Right atrium auricular region (tissue), 2 donors: ENCODE measurements at places on chromosomes 5 and 9. TPM values are rescaled to one million over a fixed set of nuclear protein-coding genes. Genes with fewer than 3 reads are reported as not detected.

- DNase-seq = no peak
- H3K27ac ChIP-seq = no peak overlapping the region
- no peaks in the 10 kb centered on the region for H3K4me1 ChIP-seq
- no peaks in the 10 kb centered on the region for H3K36me3 ChIP-seq
- H3K27me3 ChIP-seq = no peaks in the 10 kb centered on the region
These were observed 53.7 kb downstream of the ZNF622 start for GRCh38 chr5:16411741-16412455.

- H3K4me1 ChIP-seq = no peaks in the 10 kb centered on the region
- no peak for DNase-seq
- no peaks in the 10 kb centered on the region for H3K36me3 ChIP-seq
These were observed 708.1 kb upstream of the RGMB start for GRCh38 chr5:98065261-98065909.

GRCh38 chr5:126443374-126443851, 20.2 kb downstream of the GRAMD2B start:
- H3K4me1 ChIP-seq = peaks cover 4% of the 10 kb centered on the region
- H3K27ac ChIP-seq = no peak overlapping the region
- H3K36me3 ChIP-seq = peaks cover 3% of the 10 kb centered on the region
- DNase-seq = no peak

COL27A1 gene
- total RNA-seq = 1.5 TPM

DNA sequence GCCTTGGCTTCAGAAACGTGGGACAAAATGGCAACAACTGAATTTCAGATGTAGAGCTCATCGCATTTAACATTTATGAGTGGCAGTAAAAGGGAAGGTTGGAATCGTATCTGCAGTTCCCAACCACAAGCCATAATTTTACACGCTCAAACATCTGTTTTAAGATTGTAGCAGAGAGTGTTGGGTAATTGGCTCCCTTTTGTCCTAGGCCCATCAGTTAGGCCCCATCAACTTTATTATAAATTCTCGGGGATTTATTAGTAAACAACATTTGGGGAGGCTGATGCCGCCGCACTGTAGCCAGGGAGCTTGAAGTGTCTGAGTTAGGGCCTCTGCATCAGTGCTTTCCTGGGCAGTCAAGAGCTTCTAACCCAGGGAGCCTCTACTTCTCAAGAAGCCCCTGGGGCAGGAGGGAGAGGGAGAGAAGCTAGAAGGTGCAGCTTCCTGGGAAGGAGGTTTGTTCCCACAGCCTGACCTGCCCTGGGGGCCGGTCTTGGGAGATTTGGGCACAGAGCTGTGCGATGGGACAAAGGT, 66.2 kb downstream of the HSPA4 start:
- no peaks in the 10 kb centered on the region for H3K27me3 ChIP-seq
- H3K4me1 ChIP-seq = no peaks in the 10 kb centered on the region
- no peak overlapping the region for H3K4me3 ChIP-seq
- peak; percentile 38 for DNase-seq
- H3K27ac ChIP-seq = no peak overlapping the region
- no peaks in the 10 kb centered on the region for H3K36me3 ChIP-seq

DNA sequence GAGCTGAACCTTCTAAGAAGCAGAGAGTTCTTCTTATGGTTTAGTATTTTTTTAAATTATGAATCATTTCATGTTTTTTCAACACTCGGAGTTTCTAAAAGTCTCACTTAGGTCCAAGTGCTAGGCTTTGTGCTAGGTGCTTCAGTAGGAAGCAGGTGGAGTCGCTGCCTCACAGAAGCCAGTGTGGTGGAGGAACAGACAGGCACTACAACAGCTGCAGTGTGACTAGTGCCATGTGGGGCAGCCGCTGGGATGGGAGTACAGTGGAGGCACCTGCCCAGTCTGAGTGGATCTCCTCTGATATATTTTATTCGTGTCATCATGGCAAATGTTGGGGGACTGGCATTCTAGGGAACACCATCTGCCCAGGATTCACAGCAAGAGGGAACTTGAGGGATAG, 15.3 kb downstream of the PCDHGC5 start:
- no peak overlapping the region for H3K4me3 ChIP-seq
- no peaks in the 10 kb centered on the region for H3K4me1 ChIP-seq
- H3K36me3 ChIP-seq = peaks cover 26% of the 10 kb centered on the region
- DNase-seq = no peak

UCK1 gene
- total RNA-seq = 21.2 TPM

ZNG1F gene
- 1.2 TPM for total RNA-seq

PCDHGA1 gene
- 2.0 TPM for total RNA-seq

C1QTNF2 gene
- 2.2 TPM for total RNA-seq

PPIC gene
- total RNA-seq = 55.0 TPM

LPAR1 gene
- total RNA-seq = 20.2 TPM

SCGB3A2 gene
- not detected for total RNA-seq

STK10 gene
- total RNA-seq = 10.8 TPM

DNA sequence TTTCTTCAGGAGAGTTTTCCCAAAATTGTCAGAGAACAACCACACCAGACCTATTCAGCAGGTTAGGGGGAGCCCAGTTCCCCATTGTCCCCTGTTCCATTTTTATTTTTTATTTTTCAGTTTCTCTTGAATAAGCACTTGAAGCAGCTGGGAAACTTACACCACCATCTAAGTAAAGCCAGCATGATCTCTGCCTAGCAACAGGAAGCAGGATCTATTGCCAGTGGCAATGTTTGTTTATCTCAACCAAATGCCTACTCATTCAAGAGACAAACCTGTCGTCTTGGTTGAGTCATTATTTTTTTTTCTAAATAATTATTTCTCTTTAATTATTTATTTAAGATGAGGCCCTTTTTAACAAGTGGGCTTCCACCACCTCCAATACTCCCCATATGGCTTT, 379.3 kb downstream of the PLK2 start:
- no peaks in the 10 kb centered on the region for H3K36me3 ChIP-seq
- peaks cover 16% of the 10 kb centered on the region for H3K4me1 ChIP-seq

DNA sequence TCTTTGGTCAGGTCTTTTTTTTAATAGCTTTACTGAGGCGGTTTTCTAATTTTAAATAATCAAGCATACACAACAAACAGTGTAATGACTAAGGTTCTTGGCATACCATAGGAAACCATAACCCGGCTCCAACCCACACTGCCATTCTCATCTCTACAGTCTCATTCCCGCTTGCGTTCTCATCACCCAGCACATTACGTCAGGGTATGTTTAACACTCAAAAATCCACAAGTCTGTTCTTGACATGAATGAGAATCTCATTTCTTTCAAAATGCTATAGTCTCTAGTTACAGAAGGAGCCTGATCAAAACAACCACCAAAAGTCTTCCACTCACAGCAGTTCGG, 505 bp downstream of the C5orf34 start:
- no peaks in the 10 kb centered on the region for H3K4me1 ChIP-seq
- no peak for DNase-seq
- H3K27ac ChIP-seq = peak overlapping the region; percentile 84
- no peaks in the 10 kb centered on the region for H3K27me3 ChIP-seq

DNA sequence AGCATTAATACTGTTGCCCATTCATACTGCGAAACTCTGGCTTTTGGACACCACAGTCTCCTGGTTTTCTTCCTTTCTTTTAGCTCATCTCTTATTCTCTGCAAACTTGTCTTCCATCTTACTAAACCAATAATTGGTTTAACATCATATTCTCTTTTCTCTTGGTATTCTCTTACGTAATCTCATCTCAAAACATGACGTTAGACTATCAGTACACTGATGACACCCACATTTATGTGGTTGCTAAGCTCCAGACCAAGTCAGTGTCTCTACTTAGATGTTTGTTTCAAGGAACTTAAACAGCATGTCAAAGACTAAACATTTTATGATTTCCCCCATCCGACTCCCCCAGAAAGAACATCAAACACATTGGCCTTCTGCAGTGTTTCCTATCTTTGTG, 2.1 kb downstream of the PRRC1 start:
- no peak overlapping the region for H3K27ac ChIP-seq
- H3K4me1 ChIP-seq = peaks cover 21% of the 10 kb centered on the region
- peaks cover 14% of the 10 kb centered on the region for H3K36me3 ChIP-seq
- no peaks in the 10 kb centered on the region for H3K27me3 ChIP-seq
- H3K4me3 ChIP-seq = no peak overlapping the region

TAS2R1 gene
- not detected for total RNA-seq

DNA sequence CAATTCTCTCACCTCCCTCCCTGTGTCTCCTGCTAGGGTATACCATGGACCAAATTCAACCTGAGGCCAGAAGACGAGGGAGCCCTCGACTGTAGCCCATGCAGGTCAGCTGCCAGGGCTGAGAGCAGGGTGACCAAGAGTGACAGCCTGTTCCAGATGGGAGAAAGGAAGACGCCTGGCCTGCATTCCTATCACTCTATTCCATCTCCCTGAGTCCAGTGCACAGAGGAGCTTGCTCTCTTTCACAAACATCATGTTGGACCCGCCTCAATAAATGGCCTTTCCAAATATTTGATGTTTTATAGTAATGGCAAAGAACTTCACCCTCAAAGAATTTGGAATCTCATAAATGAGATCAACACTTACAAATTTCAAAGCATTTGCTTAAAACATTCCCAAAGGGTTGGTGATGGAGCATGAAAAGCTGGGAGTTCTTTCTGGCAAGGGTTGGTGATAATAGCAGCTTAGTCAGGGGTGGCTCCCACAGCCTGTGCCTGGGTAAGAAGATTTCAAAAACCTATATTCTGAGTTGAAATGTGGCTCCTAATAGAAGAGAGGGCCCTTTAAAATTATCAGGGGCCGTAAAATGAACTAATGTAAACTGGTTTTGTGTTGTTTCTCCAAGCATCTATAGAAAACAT, 393.1 kb downstream of the EFNA5 start:
- H3K4me3 ChIP-seq = no peak overlapping the region
- H3K4me1 ChIP-seq = no peaks in the 10 kb centered on the region
- H3K27me3 ChIP-seq = no peaks in the 10 kb centered on the region
- DNase-seq = no peak

- H3K27me3 ChIP-seq = no peaks in the 10 kb centered on the region
- no peaks in the 10 kb centered on the region for H3K4me1 ChIP-seq
- DNase-seq = no peak
- H3K36me3 ChIP-seq = no peaks in the 10 kb centered on the region
These were observed 209.8 kb upstream of the ZNF462 start for GRCh38 chr9:106653213-106653612.

DNA sequence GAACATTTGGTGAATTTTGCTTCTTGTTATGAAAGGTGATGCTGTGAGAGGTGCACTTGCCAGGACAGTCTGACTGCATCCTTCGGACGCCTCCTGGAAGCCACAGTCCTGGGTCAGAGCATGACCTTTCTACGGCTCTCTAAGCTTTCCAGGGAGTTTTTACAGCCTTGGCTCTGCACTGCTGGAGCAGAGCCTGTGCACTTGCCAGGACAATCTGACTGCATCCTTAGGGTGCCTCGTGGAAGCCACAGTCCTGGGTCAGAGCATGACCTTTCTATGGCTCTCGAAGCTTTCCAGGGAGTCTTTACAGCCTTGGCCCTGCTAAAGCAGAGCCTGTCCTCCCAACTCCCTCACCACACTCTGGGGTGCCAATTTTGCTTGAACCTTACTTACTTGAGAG, 49.6 kb downstream of the CCDC180 start:
- no peak overlapping the region for H3K27ac ChIP-seq
- no peak overlapping the region for H3K4me3 ChIP-seq
- DNase-seq = no peak
- no peaks in the 10 kb centered on the region for H3K4me1 ChIP-seq
- H3K36me3 ChIP-seq = peaks cover 9% of the 10 kb centered on the region

GRCh38 chr5:177357146-177357458, 622 bp upstream of the RGS14 start:
- no peaks in the 10 kb centered on the region for H3K36me3 ChIP-seq
- no peak overlapping the region for H3K4me3 ChIP-seq
- no peaks in the 10 kb centered on the region for H3K27me3 ChIP-seq
- no peaks in the 10 kb centered on the region for H3K4me1 ChIP-seq

- H3K27ac ChIP-seq = no peak overlapping the region
- H3K4me3 ChIP-seq = no peak overlapping the region
- H3K27me3 ChIP-seq = no peaks in the 10 kb centered on the region
- no peaks in the 10 kb centered on the region for H3K4me1 ChIP-seq
These were observed 43.9 kb downstream of the SHLD3 start for GRCh38 chr5:65668696-65669095.

GRCh38 chr5:32565145-32565544, 20.2 kb upstream of the SUB1 start:
- no peaks in the 10 kb centered on the region for H3K36me3 ChIP-seq
- no peaks in the 10 kb centered on the region for H3K4me1 ChIP-seq
- DNase-seq = no peak
- H3K27me3 ChIP-seq = no peaks in the 10 kb centered on the region
- H3K27ac ChIP-seq = no peak overlapping the region
- no peak overlapping the region for H3K4me3 ChIP-seq

GRCh38 chr9:111036946-111037345, 1.3 kb downstream of the LPAR1 start:
- no peaks in the 10 kb centered on the region for H3K4me1 ChIP-seq
- H3K36me3 ChIP-seq = no peaks in the 10 kb centered on the region
- DNase-seq = no peak
- peak overlapping the region; percentile 49 for H3K4me3 ChIP-seq
- peak overlapping the region; percentile 84 for H3K27ac ChIP-seq
- no peaks in the 10 kb centered on the region for H3K27me3 ChIP-seq

DNA sequence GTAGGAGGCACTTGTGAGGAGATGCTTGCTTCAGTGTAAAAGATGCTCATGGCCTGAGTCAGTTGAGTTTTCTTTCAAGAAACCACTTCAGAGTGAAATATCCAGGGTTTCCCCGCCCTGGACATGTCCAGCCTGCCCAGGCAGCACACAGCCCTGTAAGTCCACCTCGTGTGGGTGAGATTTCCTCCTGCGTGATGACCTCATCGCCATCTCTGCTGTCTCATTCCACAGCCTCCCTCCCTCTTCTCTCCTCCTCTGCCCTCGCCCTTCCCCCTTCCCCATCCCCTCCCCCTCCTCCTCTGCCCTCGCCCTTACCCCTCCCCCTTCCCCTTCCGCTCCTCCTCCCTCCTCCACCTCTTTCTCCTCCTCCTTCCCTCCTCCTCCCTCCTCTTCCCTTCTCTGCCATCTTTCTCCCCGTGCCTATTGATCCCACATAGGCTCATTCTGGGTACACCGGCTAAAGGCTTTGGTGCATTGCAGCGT, 34.0 kb upstream of the NCS1 start:
- DNase-seq = peak; percentile 73
- H3K4me1 ChIP-seq = no peaks in the 10 kb centered on the region
- H3K27ac ChIP-seq = peak overlapping the region; percentile 61
- no peaks in the 10 kb centered on the region for H3K27me3 ChIP-seq
- peaks cover 11% of the 10 kb centered on the region for H3K36me3 ChIP-seq
- H3K4me3 ChIP-seq = no peak overlapping the region

- H3K4me1 ChIP-seq = peaks cover 8% of the 10 kb centered on the region
- DNase-seq = no peak
- H3K27ac ChIP-seq = no peak overlapping the region
- H3K36me3 ChIP-seq = no peaks in the 10 kb centered on the region
- no peak overlapping the region for H3K4me3 ChIP-seq
- no peaks in the 10 kb centered on the region for H3K27me3 ChIP-seq
These were observed 159.9 kb upstream of the PIK3R1 start for GRCh38 chr5:68055686-68056085.

- DNase-seq = no peak
- H3K4me1 ChIP-seq = no peaks in the 10 kb centered on the region
These were observed 39.3 kb downstream of the CEP72 start for GRCh38 chr5:651296-652022.
